Dermis microvascular lymphatic vessel endothelial cell (primary cell): ENCODE measurements at places on chromosomes 4 and X. TPM values are rescaled to one million over a fixed set of nuclear protein-coding genes. Genes with fewer than 3 reads are reported as not detected.

The GLRB gene
- 10.3 and 15.7 TPM in 2 replicates for total RNA-seq

The NKX3-2 gene
- under 0.01 TPM in 2 replicates for total RNA-seq

The RGN gene
- total RNA-seq = 0.26 and 0.51 TPM in 2 replicates

The BMP15 gene
- not detected in 2 replicates for total RNA-seq

The CFAP47 gene
- total RNA-seq = not detected in 2 replicates

The MAGEA6 gene
- not detected in 2 replicates for total RNA-seq

The SMIM10 gene
- total RNA-seq = 1.5 and 1.9 TPM in 2 replicates

The MAGEA11 gene
- not detected in 2 replicates for total RNA-seq

The SYN1 gene
- total RNA-seq = under 0.01 and 0.13 TPM in 2 replicates

The SPIN4 gene
- total RNA-seq = 6.8 and 9.4 TPM in 2 replicates

The MAGEB10 gene
- total RNA-seq = not detected in 2 replicates

The GPR119 gene
- total RNA-seq = not detected in 2 replicates

The SMIM43 gene
- total RNA-seq = 0.13 and 0.38 TPM in 2 replicates

The NLGN4X gene
- 0.26 and 0.38 TPM in 2 replicates for total RNA-seq

The NLRP2B gene
- total RNA-seq = under 0.01 TPM in 2 replicates

The POU4F2 gene
- total RNA-seq = not detected in 2 replicates

The NRK gene
- 0.25 and 0.26 TPM in 2 replicates for total RNA-seq

The ADH1A gene
- total RNA-seq = not detected in 2 replicates

The TCEAL1 gene
- total RNA-seq = 14.5 and 15.0 TPM in 2 replicates

The ATRX gene
- total RNA-seq = 48.5 and 58.5 TPM in 2 replicates

The STK32B gene
- 22.5 and 23.1 TPM in 2 replicates for total RNA-seq

The SLITRK4 gene
- 0.13 TPM in 2 replicates for total RNA-seq

The SOX3 gene
- total RNA-seq = not detected in 2 replicates

The IBSP gene
- not detected in 2 replicates for total RNA-seq
